ENCODE measurements at places on chromosomes 2 and 18.
A peak's percentile ranks its signal among the peaks of the same experiment; 100 is the strongest.

GRCh38 chr2:68193787-68194372, 36.2 kb downstream of the PNO1 start:
- DNase-seq = no peak

GRCh38 chr18:8424917-8425725, 184.1 kb upstream of the RAB12 start:
- DNase-seq = no peak

GRCh38 chr2:105640246-105640645, 104.5 kb upstream of the NCK2 start:
- no peak for DNase-seq

GRCh38 chr18:11008505-11008904, 140.9 kb downstream of the PIEZO2 start:
- no peak for DNase-seq

DNA sequence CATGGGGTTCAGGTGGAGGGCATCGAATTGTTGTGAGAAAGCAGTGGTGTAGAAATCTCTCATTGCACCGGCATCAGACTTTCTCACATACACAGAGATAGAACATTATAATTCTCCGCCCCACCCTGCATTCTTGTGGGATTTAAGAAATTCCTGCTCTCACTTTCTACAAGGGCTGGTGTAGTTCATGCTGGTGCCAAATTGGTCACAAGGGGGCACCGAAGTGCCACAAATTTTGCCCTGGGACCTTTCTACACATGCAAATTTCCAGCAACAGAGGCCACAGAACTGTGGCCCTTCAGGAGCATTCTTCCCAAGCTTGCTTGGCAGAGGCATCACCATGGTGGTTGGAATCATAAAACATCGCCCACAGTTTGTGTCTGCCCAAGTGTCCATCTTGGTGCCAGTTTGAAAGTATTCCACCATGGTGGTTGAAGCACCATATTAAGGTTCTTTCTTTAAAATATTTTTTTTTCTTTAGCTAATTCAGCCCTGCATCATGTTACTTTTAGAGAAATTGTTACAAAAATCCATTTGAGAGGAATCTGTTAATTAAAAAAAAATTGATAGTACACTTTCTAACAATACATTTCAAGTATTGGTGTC, 521.2 kb upstream of the FANCL start:
- peak; percentile 41 for DNase-seq

DNA sequence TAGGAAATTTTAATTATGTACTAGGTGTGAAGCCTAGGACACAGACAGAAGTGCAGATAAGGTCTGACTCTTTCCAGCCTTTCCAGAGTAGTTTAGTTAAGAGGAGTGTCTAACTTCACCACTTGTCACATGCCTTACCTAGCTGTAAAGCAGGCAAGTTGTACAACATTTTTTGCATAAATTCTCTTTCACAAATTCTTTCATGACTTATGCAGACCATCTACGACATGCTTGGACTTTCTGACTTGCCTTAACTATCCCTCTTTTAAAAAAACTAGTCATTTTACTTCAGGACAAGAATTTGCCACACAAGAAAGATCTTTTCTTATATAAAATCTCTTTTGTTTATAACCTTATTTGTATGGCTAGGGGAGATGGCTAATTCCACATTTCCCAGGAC, 1273.6 kb upstream of the SLC39A10 start:
- no peak for DNase-seq

DNA sequence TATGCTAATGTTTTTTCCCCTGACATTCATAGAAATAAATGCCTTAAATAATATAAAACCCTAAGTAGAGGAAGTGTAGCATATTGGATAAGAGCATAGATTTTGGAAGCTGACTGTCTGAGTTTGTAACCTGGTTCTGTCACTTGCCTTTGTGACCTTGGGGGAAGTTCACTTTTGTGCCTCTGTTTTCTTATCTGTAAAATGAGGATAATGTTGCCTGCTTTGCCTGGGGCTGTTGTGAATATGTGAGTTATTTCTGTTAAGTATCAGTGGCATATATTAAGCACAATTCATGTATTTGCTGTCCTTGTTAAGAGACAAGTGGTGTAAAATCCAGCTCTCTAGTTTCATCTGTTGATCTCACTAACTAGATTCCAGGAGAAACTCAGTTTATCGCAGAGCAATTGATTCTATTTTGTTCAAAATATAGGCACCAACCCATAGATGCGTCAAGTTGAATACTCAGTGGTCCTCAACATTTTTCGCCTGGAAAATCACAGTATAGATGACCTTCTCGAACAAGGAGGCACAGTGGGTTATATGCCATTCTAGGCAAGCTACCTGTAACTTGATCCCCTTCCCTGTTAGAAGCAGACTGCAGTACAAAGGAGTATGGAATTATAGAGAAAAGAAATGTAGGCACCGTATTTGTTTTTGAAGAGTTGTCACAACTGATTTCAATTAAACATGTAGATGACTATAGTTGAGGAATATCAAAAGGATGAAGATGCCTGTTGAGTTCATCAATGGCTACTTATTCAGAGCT, 67.0 kb downstream of the SOCS6 start:
- DNase-seq = no peak

DNA sequence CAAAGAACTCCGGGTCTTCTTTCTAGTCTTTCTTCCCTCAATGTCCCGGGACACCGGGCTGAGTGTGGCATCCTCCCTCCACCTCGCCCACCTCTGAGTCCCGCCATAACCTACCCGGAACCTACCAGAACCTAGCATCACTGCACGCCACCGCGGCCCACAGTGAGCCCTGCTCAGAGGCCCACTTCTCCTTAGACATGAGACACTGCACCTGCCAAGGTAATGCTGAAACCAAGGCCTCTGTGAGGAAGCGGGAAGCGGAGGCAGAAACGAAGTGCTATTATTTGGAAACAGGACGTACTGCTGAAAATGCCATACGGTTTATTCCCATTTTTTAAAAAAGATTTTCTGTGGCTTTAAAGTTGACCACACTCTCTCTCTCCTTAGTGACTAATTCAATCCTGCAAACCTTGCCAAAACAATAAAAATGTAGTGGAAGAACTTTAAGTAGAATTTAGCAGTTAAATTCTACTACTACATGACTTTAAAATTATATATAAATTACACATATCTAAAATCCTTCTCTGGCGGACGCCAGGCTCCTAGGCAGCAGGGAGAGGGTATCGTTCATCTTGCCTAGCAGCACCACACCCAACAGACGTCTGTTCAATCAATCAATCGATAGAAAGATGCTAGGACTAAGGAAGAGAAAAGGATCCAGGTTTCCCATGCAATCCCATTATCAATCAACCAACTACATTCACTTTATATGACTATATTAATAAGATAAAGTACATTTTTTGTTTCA, 82.0 kb downstream of the ZNF516 start:
- DNase-seq = no peak

DNA sequence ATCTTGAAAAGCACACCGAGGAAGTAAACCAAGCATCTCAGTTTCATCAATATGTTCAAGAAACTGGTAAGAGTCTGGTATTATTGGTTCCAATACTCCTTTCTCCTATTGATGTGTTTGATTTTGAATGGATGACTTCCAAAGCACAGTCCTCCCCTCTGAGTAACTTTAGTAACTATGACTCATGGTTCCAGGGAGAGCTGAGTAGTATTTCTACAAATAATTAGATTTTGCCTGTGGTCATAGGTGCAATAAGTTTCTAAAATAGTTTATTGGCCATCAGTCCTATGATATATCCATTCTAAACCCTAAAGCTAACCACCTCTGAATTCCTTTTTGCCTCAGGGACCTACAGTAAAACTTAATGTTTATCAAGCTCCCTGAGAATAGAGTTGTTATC, 352.4 kb downstream of the XIRP2 start:
- no peak for DNase-seq

- no peak for DNase-seq
Observed at GRCh38 chr18:35826477-35826876, 146.0 kb upstream of the RMP24 start.

DNA sequence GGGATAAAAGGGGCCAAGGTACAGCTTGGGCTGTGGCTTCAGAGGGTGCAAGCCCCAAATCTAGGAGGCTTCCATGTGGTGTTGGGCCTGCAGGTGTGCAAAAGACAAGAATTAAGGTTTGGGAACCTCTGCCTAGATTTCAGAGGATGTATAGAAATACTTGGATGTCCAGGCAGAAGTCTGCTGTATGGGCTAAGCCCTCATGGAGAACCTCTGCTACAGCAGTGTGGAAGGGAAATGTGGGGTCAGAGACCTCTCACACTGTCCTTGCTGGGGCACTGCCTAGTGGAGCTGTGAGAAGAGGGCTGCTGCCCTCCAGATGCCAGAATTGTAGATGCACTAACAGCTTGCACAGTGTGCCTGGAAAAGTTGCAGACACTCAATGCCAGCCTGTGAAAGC, 880.6 kb upstream of the ID2 start:
- DNase-seq = no peak

DNA sequence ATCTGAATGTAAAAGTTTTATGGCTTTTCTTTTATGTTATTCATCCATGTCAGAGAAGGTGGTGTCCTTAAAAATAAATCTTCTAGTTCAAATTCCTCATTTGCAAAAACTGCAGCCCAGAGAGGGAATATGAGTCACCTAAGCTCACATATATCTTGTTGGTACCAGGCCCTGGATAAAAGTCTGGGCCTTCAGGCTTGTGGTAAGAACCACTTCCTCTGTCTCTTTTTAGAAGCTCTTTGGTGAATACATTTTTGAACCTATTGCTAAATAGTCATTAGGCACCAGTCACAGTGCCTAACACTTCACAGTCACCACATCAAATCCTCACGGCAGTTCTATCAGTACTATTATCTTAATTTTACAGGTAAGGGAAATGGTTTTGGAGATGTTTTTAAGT, 199.2 kb downstream of the KCNS3 start:
- DNase-seq = no peak

DNA sequence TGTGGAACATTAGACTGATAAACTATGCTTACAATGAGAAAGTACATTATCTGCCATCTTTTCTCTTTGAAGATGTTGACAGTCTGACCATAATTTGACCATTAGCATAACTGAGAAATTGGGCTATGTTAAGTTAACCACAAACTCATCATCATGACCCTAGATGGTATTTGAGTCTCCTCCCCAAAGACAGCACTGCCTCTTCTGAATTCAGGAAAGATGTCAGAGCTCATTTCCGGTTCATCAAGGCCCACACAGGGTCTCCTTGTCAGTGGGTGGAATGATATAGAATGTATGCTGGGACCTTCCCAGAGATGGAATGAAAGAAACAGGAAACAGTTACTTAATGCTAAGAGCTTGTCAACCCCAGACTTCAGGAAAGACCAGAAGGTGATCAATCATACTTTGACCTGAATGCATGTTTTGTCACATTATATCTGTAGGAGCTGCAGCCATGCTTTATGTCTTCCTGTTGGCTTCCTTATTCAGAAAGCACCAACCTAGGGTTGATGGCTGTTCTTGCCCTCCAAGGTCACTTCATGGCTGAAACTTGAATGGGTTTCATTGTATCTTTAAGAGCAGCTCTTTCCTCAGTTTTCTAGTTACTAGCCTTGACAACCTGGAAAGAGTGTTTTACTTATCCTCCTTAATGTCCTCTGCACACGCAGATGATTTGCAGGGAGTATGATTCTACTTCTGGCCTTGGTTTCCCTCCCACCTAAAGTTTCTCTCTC, 99.1 kb upstream of the NEUROD1 start:
- DNase-seq = no peak

- DNase-seq = peak; percentile 19
Observed at GRCh38 chr2:177489719-177490301, 97.2 kb downstream of the AGPS start.

DNA sequence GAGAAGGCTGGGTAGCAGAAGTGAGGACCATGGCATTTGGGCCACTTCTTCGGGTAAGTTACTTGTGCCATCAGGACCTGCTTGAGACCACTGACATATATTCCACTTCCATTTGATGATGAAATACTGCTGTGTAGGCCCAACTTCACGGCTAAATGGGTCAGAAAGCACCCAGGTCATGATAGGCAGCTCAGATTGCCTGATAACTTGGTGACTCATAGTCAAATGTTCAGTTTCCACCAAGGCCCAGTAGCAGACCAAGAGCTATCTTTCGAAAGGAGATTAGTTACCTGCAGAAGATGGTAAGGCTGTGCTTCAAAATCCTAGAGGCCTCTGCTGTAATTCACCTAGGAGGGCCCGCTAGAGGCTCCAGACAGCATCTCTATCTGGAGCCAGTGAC, 31.8 kb upstream of the MEX3C start:
- DNase-seq = peak; percentile 2

DNA sequence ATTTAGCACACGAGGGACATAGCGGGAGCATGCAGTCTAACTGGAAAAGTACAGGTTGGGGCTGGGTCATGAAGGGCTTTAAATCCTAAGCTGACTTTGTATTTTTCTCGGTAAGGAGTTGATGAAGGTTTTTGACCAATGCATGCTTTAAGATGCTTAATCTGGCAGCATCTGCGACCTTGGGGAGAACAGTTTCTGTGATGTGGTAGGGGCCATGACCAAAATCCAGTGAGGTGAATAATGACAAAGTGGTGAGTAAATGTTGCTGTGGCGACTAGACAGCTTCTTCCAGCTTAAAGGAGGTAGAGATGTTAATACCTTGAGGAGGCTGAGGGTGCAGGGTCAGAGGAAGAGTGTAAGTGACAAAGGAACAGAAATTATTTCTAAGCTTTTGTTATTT, 174.6 kb upstream of the ALPP start:
- DNase-seq = no peak

Data from K562 (cell line).